ENCODE measurements at places on chromosomes 4 and X.

DNA sequence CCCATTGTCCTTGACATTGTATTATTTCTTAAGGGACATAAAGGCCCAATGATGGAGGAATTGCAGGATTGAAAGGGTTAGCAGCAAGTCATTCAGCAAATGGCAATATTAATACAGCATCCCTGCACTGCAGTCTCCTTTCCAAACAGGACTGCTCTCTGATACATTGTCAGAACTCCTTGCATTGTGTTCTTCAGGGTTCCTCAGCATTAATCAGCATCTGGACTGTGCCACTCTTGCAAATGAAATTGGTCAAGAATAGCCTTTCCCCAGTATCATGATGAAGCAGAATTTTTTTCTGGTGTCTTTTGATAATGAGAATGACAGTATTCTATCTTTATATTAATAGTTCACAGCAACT, 272.6 kb upstream of the HAND2 start:
- no peak for DNase-seq

DNA sequence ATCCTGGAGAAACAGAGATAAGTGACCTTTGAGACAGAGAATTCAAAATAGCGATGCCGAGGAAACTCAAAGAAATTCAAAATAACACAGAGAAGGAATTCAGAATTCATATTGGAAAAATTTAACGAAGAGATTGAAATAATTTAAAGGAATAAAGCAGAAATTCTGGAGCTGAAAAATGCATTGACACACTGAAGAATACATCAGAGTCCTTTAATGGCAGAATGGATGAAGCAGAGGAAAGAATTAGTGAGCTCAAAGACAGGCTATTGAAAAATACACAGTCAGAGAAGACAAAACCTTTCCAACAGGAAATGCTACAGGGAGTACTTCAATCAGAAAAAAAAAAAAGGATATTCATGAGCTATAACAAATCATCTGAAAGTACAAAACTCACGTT, 185.8 kb downstream of the PARM1 start:
- no peak for DNase-seq

DNA sequence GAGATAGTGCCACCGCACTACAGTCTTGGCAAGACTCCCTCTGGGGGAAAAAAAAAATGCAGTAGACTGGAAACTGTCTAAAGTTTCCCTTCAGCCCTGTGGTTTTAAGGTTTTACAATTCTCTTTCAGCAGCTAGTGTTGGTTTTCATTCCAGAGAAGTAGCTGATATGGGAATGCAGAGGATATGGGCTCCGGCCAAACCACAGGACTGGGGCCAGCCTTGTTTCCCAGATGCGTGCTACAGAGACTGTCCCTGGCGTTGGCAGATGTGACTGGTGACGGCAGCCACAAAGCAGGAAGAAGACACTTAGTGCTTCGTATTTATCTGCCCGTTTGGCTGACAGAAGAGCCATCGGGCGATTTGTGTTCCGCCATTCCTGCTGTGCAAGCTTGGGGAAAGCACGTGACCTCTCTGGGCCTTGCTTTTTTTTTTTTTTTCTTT, 43.2 kb downstream of the ZBTB49 start:
- DNase-seq, result no peak

DNA sequence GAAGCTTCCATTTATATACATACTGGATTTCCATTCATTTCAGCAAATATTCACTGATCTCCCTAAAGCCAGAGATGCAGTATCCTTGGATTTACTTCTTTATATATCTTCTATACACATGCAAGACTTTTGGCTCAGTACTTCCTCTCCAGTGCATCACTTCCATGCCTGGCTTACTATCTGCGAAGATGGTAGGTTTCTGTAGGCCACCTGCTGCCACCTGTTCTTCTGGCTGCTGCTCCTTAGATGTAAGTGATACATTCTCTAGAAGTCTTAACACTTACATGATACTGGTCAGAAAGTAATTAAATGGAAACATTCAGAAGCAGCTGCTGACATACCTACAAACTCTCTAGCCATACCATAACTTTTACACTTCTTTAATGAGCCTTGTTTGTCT, 48.9 kb downstream of the TBC1D9 start:
- no peak for DNase-seq

DNA sequence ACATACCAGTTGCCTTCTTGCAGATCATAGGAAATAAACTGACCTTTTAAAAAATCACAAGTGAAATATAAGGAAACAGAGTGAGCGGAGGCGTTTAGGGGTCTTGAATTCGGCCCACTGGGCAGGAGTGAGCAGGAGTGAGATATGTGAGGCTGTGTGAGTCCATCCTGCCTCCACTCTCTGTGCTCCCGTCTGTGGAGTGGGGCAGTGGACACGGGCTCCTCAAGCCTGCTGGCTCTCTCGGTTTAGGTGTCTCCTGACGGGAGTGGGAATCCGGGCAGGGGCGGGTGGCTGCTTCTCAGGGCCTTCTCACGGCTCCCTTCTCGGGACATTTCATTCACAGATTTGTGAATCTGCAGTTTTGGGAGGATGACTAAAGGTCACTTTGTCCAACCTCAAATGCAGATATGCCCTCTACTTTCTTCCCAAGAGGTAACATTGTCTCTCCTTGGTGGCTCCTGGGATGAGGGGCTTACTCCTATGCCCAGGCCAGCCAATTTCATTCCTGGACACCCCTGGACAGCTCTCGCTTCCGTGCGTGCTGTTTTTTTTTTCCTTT, 27.6 kb downstream of the CYTL1 start:
- no peak for DNase-seq

DNA sequence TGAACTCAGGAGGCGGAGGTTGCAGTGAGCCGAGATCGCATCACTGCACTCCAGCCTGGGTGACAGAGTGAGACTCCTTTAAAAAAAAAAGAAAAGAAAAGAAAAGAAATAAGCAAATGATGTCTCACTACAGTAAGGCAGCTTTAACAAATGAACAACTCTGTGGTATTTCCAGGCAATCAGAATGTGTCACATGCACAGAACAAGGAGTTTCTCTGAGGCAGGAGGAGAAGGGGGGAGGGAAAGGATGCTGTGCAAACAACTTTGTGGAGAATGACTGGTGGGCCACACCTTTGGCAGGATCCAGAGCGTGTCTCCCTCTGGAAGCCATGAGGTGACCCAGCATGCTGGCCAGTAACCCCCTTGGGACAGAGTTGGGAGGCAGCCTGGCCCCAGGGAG, 57.6 kb downstream of the RAI2 start:
- DNase-seq, result no peak

- peak; percentile 21 for DNase-seq
Observed at GRCh38 chrX:123731987-123732669, 724 bp downstream of the THOC2 start.

- peak; percentile 26 for DNase-seq
Observed at GRCh38 chr4:74109116-74109869, 10.3 kb upstream of the CXCL2 start.

DNA sequence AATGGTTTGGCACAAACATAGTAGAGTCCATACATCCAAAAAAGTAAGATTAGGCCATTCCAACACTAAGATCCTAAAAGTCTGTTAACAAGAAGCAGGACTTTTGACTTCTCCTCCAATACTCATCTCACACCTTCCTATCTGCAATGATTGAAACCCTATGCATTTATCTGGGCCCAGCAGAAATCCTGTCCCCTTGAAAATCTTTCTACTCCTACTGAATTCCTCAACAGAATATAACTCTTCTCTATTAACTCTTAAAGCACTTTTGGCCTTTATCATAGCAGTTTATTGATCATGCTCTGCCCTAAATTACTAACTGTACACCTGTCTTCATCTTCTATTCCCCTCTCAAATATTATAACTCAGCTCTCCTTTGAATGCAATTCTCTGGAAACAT, 4.6 kb downstream of the G3BP2 start:
- DNase-seq, result no peak

- peak; percentile 61 for DNase-seq
Observed at GRCh38 chr4:40325406-40326019, 9.6 kb upstream of the CHRNA9 start.

- no peak for DNase-seq
Observed at GRCh38 chr4:12519426-12519825, 964.7 kb downstream of the RAB28 start.

- DNase-seq, result peak; percentile 62
Observed at GRCh38 chr4:75672461-75673026, 667 bp downstream of the G3BP2 start.

- no peak for DNase-seq
Observed at GRCh38 chr4:86935853-86936733, 1.3 kb downstream of the AFF1 start.

DNA sequence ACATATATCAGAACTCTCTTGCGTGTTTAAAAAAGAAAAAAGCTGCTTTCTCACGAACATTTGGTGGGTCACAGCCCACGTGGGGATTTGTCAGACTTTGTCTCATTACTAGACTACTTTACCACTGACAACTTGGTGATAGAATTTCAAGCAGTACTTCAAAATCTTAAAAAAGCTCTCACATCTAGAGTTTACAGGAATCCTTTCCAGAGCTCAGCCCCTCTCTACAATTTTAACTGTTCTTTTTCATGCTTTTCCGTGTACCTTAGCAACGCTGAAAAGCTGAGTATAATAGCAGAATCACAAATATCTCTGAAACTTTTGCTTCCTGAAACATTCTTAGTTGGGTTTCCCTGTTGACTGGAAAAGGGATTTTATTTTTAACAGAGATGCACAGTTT, 50.2 kb downstream of the SMAD1 start:
- no peak for DNase-seq

DNA sequence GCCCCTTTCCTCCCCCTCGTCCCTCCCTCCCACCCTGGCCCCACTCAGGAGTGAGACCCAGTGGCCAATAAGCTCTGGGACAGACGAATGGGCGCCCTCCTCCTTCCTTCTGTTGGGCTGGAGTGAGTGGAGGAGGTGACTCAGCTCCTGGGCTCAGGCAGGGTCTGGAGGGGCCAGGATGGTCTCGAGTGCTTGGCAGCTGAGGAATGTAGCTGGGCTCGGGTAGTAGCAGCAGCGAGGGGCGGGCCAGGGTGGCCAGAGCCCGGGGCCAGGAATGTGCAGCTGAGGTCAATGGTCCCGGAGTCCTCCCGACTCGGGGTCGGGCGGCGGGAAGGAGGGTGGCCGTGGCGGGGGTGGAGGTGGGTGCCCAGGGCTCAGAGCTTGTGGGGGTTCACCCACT, 15.0 kb downstream of the G6PD start:
- no peak for DNase-seq

All from renal pelvis (tissue), 12 donors.